ENCODE measurements at places on chromosomes 1 and 21.

- DNase-seq, result peak; percentile 15
Measured at GRCh38 chr1:3625151-3625907, 514 bp downstream of the TPRG1L start.

DNA sequence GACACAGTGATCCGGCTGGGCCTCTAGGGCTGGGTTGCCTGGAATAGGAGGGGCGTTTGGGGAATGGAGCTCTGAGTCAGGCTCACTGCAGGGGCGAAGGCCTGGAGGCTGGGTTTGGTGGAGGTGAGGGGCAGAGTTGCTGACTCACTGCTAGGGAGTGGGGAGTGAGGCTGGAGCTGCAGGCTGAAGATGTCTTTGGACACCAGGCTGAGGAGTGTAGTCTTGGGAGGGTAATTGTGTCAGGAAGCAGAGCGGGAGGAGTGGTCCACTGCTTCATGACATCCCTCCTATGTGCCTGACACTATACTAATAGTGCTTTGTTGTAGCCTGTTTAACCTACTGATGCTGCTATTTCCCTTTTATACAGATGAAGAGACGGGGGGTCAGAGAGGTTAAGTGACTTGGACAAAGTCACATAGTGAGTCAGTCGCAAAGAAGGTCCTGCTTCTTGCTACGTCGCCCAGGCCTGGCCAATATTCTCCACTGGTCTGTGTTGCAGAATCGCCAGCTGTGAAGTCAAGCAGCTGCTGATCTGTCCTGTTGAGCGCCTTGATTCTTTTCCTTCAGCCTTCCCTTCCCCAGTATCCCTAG lies 13.6 kb downstream of the ACTL8 start:
- DNase-seq, result no peak

- DNase-seq, result no peak
Measured at GRCh38 chr1:229222081-229222480, 48.8 kb upstream of the RAB4A start.

DNA sequence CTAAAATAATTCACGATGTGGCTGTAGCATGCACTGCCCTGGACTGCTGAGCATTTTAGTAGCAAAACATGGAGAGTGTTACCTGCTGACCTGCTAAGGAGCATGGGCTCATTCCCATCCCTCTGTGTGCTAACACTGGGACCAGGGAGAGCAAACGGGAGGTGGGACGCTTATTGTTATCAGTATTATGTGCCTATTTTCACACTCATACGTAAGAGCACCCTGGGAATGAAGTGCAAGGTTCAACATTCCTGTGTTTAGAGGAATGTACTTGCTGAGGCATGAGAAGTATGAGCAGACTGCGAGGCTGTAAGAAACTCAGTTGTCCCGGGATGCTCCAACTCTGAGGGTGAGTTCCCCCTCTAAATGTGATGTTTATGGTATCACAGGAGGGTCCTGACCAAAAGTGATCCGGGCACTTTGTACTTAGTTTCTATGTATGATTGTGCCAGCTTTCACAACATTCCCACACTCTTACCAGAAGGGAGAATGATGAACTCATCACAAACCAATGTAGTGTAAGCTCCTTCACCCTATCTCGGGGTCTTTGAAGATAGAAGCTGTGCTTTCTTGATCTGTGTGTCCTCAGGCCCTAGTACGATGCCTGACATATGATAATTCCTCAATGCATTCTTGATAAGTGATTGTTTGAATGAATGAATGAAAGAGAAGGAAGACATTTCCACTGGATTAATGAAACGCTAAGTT lies 164.8 kb downstream of the KCNJ6 start:
- DNase-seq, result no peak

- DNase-seq, result no peak
Measured at GRCh38 chr1:218347336-218347722, 2.2 kb downstream of the TGFB2 start.

DNA sequence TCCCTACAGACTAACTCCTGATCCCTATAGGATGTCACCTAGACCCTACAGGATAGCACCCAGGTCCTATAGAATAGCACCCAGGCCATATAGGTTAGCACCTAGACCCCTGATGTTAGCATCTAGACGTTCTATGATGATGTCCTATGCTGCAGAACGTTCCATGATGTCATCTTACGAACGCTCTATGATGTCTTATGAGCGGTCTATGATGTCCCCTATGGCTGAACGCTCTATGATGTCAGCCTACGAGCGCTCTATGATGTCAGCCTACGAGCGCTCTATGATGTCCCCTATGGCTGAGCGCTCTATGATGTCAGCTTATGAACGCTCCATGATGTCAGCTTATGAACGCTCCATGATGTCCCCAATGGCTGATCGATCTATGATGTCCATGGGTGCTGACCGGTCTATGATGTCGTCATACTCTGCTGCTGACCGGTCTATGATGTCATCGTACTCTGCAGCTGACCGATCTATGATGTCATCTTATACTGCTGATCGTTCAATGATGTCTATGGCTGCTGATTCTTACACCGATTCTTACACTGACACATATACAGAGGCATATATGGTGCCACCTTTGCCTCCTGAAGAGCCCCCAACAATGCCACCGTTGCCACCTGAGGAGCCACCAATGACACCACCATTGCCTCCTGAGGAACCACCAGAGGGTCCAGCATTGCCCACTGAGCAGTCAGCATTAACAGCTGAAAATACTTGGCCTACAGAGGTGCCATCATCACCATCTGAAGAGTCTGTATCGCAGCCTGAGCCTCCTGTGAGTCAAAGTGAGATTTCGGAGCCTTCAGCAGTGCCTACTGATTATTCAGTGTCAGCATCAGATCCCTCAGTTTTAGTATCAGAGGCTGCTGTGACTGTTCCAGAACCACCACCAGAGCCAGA lies 9.5 kb downstream of the SON start:
- DNase-seq, result no peak

DNA sequence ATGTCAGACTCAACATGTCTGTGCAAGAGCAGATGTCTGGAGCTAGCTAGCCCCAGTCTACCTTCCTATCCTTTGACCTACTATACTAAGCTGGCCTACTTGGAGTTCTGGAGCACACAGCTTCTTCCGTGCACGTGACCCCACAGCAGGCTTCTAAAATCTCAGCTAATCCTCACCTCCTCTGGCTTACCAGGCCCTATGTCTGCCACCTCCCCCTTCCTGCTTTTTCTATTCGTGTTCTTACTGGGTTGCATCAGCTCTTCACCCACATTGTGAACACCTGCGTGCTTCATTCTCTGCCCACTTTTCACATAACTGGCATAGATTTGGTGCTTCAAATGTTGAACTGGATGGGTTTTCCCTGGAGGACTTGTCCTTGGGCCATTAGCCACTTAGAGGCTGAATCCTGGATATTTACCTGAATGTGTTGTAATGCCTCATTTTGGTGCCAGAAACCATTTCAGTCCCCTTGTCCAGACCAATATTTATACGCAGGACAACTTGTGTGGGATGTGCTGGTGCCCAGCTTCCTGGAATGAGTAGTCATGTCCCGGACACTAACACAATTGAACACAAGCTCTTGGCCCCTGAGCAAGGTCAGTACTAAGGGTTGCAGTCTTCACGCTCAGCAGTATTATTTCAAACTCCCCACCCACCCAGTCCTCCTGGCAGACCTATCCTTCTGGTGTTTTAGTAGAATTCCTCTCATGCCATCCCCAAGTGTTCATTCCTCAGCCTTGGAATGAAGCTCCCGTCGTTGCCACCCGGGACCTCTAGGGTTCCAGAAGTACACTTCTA lies 24.0 kb downstream of the TENT5C start:
- DNase-seq, result no peak

GRCh38 chr1:228136901-228137300 lies 3.2 kb upstream of the GUK1 start:
- no peak for DNase-seq

GRCh38 chr1:41619511-41620364 lies 135.3 kb upstream of the EDN2 start:
- DNase-seq, result no peak

DNA sequence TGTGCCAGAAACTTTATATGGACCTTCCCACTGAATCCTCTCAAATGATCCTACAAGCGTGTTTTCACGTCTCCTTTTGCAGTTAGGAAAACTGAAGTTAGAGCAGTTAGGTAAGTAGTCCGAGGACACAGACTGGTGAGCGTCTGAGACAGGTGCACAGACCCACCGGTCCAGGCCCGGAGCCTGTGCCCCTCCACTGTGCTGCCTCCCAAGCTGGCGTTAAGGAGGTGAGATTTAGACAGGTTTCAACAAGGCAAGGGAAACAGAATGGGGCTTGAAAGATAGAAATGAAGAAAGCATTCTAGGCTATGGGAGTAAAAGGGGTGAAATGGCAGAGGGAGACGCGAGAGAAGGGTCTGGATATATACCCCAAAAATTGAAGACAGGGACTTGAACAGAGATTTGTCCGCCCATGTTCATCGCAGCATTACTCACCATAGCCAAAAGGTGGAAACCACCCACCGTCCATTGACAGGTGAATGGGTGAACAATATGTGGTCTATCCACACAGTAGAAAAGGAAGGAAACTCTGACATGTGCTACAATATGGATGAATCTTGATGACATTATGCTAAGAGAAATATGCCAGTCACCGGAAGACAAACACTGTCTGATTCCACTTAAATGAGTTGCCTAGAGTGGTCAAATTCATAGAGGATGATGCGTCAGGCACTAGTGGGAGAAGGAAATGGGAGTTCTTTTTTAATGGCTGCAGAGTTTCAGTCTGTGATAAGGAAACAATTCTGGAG lies 15.7 kb upstream of the PKP1 start:
- no peak for DNase-seq

DNA sequence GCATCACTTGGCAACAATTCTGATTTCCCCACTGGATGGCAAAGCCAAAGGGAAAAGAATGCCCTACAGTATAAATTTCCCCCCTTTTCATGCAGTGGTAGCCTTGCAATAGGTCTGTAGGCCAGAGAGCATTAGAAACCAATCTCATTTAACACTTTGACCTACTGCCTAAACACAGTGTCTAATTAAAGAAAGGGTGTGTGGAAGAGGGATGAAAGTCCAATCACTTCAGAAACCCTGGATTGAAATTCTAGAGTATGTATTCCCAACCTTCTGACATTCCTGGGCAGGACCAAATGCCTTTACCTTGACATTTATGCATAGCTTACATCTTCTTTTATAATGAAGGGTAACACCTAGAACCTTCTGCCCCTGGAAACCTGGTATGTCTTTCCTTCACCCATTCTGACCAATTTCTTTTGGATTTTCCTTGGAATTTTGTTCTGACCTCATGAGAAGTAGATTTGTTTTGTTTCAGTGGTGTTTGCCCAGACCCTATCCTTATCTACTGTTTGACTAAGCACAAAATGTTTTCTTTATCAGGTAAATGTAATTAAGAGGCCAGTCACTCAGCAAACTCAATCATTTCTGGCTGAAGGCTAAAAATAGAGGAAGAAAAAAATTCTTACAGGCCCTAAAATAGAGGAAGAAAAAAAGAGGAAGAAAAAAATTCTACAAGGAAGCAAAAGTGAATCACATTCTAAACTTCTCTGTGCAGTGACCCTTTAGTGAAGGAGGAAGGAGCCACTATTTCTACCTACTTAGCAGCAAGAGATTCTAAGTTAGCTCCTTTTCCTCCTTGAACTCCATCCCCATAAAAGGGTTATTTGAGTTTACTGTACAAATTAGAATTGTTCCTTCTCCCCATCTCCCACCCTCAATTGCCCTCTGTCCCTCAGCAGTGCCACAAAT lies 129.5 kb upstream of the DSCAM start:
- no peak for DNase-seq

- no peak for DNase-seq
Measured at GRCh38 chr1:6864166-6864565, 78.9 kb downstream of the CAMTA1 start.

DNA sequence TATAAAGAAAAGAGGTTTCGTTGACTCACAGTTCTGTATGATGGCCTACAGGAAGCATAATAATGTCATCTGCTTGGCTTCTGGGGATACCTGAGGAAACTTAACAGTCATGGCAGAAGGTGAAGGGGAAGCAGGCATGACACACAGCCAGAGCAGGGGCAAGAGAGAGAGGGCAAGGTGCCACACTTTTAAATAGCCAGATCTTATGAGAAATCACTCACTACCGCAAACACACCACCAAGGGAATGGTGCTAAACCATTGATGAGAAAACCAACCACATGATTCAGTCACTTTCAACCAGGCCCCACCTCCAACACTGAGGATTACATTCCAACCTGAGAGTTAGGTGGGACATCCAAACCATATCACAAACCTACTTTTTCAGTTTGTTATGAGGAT lies 245.9 kb upstream of the SGIP1 start:
- DNase-seq, result no peak

DNA sequence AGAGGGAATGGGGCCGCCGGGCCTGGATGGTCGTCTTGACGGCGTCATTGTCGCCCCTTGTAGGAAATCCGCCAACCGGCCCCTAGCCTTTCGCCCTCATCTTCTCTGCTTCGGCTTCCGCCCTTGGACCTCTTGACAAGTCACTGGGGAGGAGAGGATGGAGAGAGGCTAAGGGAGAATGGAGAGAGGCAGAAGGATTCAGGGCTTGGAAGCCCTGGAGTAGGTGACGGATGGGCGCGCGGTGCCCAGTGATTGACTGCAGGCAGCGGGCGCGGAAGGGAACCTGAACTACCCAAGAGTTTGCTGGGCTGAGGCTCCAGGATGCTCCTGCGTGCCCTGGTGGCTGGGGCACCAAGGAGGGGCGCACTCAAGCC lies 651 bp downstream of the PDE4B start:
- no peak for DNase-seq

DNA sequence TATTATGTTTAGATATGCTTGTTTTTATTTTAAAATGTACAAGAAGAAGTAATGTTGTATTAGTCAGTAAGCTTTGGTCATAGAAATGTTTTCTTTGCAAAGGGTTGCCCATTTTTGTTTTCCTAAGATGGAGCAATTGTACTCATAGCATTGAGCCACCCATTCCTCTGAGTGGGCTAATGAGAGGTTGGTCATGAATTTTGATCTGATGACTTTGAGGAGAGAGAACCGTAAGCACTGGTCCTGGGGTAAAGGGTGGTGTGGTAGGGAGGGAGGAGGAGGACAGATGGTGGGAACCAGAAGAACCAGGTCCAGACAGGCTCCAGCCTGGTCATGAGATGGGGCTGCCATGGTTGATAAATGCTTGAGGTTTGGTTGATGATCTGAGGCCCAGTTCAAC lies 15.9 kb upstream of the SLC6A9 start:
- DNase-seq, result no peak

GRCh38 chr1:184889166-184889565 lies 85.1 kb downstream of the NIBAN1 start:
- no peak for DNase-seq

DNA sequence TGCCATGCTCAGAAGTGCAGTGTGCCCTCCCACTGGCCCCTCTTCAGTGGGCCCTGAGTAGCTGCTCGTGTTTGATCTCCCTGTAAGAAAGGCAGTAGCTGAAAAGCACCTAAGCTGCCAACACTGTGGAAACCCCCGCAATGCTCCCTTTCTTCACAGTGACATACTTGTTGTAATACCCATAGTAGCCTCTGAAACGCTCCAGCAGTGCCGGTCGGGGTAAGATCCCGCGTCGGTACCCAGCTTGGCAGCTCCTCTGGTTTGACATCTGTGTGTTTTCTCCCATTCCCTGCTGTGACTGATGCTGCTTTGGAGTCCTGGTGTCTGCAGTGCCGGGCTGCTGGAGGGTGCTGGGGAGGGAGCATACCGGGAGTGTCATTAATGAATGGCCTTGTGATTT lies 3.6 kb downstream of the CHAF1B start:
- DNase-seq, result no peak

GRCh38 chr21:31158789-31159581 lies 120.7 kb upstream of the KRTAP19-8 start:
- no peak for DNase-seq
